T-helper 17 cell (primary cell): ENCODE measurements at places on chromosomes 11 and 22. TPM values are rescaled to one million over a fixed set of nuclear protein-coding genes. Genes with fewer than 3 reads are reported as not detected.

MUC2 gene
- not detected for total RNA-seq

CST6 gene
- not detected for total RNA-seq

- no peak for DNase-seq
- H3K4me1 ChIP-seq: peaks cover 8% of the 10 kb centered on the region
- H3K27ac ChIP-seq: no peak overlapping the region
- H3K36me3 ChIP-seq: no peaks in the 10 kb centered on the region
Measured at GRCh38 chr11:110478410-110478809, 48.7 kb downstream of the FDX1 start.

DNA sequence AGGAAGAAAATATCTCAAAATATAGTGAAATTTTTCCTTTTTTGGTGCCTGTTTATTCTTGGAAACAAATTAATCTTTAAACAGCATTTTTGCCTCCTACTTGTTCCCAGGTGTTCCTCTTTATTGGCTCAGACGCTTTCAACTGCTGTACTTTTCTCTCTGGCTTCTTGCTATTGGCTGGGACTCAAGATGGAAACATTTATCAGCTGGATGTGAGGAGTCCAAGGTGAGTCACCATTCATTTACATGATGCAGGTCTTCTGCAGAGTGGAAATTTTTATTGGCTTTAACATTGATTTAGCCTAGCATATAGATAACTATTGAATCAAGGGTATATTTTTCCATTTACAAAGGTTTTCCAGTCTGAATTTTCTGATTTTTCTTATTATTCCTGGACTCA lies 34.4 kb upstream of the DNAJB13 start:
- DNase-seq: no peak
- no peak overlapping the region for H3K27ac ChIP-seq
- H3K4me1 ChIP-seq: peaks cover 9% of the 10 kb centered on the region
- H3K27me3 ChIP-seq: no peaks in the 10 kb centered on the region
- H3K4me3 ChIP-seq: no peak overlapping the region
- peaks cover 19% of the 10 kb centered on the region for H3K36me3 ChIP-seq
